Ecto neural progenitor cell (in vitro differentiated cells): ENCODE measurements at places on chromosomes 1 and 21.

- DNase-seq: no peak
Observed at GRCh38 chr1:235078480-235079381, 49.9 kb downstream of the TOMM20 start.

DNA sequence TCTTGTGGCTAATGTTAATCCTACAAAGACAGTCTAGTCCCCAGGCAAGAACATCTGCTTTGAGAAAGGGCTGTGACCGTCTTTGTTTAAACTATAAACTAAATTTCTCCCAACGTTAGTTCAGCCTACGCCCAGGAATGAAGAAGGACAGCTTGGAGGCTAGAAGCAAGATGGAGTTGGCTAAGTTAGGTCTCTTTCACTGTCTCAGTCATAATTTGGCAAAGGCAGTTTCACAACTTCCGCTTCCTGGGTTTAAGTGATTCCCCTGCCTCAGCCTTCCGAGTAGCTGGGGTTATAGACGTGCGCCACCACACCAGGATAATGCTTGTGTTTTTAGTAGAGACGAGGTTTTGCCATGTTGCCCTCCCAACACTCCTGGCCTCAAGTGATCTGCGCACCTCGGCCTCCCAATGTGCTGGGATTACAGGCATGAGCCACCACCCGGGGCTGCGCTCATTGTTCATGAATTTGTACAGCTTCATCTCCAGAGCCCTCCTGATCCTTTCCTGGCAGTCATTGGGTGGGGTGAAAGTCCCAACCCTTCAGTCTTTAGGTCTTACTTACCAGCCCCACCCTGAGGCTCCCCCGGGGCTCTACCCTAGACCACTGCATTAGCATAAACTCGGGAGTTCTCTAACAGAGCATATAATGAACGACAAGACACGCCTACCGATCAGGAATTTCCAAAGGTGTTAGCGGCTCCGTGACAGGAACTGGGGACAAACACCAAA is 4.9 kb upstream of the MASP2 start:
- no peak for DNase-seq

- no peak for DNase-seq
Observed at GRCh38 chr1:82819234-82819633, 1018.5 kb downstream of the ADGRL2 start.

DNA sequence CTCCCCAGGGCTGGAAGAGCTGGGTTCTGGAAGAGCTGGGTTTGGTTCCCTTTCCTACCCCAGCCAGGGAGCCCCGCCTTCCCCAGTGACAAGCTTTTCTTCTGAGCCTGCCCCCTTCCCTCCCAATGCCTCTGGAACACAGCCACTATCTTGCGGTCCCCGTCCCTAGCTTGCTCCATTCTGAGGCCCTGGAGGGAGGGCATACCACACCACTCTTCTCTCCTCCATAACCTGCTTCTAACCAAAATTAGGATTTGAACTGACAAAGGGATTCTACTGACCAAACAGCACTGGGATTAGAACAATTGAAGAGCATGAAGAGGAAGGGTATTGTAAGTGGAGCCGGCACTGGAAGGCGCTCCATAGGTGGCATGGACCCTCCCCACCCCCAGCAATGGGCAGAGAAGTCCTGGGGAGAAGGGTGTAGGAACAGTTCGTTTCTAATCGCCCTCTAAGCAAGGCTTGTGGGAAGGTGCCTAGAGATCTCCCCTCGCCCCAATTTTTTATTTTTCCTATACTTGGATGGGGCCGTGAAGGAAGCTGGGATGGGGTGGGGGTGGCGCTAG is 690 bp downstream of the C1orf216 start:
- no peak for DNase-seq

- DNase-seq: peak; percentile 91
Observed at GRCh38 chr1:180502361-180503279, at the start of gene ACBD6. Gene ACBD6, minus strand, starts transcription at chr1:180502577. Its CDS starts 311 bp downstream, at chr1:180502266.

DNA sequence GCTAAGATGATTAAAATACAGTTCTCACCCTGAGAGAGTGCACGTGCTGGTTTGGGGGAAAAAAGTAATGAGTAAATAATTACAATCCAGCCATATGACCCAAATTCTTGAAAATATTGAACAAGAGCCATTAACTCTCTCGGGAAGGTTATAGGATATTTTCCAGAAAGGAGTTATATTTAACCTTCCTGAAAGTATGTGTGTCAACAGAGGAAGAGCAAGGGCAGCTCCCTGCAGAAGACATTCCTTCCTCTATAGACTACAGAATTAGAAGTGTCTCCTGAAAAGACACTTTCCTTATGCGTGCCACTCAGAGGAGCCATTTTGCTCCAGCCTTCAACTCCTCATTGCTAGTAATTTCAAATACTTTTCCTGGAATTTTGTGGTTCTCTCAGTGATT is 648.7 kb downstream of the USP25 start:
- no peak for DNase-seq

DNA sequence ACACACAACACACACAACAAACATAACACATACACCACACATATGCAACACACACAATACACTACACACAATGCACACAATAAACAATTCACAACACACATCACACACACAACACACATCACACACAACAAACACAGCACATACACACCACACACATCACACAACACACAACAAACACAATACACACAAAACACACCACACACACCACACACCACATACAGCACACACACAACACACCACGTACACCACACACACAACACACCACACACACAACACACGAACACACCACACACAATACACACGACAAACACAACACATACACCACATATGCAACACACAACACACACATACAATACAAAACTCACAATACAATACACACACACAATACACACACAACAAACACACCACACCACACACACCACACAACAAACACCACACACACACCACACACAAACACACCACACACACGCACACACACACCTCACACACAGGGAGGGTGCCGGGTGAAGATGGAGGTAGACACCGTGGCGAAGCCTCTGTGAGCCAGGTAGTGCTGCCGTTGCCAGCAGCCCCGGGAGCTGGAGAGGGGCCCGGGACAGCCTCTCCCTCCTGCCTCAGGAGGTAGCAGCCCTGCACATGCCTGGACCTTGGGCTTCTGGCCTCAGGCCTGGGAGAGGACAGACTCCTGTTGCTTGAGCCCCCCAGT is 30.4 kb upstream of the C1orf174 start:
- no peak for DNase-seq

- DNase-seq: no peak
Observed at GRCh38 chr21:34673006-34673405, 4.2 kb downstream of the CLIC6 start.

GRCh38 chr21:35366394-35367080 is 317.4 kb upstream of the RUNX1 start:
- DNase-seq: no peak

GRCh38 chr1:153347856-153348255 is 785 bp downstream of the PGLYRP4 start:
- DNase-seq: peak; percentile 18
